ENCODE measurements at places on chromosomes 7 and 10.

GRCh38 chr10:110993024-110993693 is 73.8 kb downstream of the SHOC2 start:
- no peak for DNase-seq
- H3K36me3 ChIP-seq = peaks cover 39% of the 10 kb centered on the region
- peak overlapping the region; percentile 53 for H3K4me3 ChIP-seq
- peaks cover 43% of the 10 kb centered on the region for H3K4me1 ChIP-seq

GRCh38 chr10:122931088-122931906 is 20.9 kb downstream of the FAM24A start:
- no peaks in the 10 kb centered on the region for H3K27me3 ChIP-seq
- no peak overlapping the region for H3K4me3 ChIP-seq
- H3K4me1 ChIP-seq = peaks cover 1% of the 10 kb centered on the region
- peaks cover 45% of the 10 kb centered on the region for H3K36me3 ChIP-seq

DNA sequence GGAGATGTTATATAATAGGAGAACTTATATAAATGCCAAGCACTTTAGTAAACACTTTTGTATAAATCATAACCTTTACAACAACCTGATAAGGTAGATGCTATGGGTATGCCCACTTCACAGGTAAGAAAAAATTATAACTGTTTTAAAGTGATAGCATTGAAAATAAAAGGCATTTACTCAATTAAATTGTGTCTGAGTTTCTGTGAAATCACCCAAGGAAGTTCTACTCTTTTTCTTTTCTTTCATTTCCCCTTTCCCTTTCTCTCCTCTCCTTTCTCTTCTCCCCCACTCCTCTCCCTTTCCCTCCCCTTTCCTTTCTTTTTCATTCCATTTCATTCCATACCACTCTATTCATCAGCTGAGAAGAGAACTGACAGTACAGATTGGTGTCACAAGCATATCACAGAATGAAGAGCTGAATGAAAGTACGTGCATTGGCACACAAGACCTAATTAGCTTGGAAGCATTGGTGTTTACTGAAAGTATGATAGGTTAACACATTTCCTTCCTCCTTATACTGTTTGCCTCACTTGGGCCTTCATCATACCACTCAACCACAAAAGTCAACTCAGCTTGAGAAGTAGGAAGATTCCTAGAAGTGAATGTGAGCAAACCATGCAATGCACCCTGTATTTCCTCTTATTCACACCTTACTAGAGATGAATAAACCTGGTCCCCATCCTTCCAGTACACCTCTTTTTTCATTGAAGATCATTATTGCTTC is 117.9 kb upstream of the AGR3 start:
- peak overlapping the region; percentile 68 for H3K27ac ChIP-seq
- no peaks in the 10 kb centered on the region for H3K36me3 ChIP-seq
- DNase-seq = no peak

- H3K27ac ChIP-seq = no peak overlapping the region
- no peaks in the 10 kb centered on the region for H3K36me3 ChIP-seq
- H3K4me1 ChIP-seq = no peaks in the 10 kb centered on the region
- H3K4me3 ChIP-seq = no peak overlapping the region
These were observed 16.2 kb upstream of the TES start for GRCh38 chr7:116194115-116194514.

DNA sequence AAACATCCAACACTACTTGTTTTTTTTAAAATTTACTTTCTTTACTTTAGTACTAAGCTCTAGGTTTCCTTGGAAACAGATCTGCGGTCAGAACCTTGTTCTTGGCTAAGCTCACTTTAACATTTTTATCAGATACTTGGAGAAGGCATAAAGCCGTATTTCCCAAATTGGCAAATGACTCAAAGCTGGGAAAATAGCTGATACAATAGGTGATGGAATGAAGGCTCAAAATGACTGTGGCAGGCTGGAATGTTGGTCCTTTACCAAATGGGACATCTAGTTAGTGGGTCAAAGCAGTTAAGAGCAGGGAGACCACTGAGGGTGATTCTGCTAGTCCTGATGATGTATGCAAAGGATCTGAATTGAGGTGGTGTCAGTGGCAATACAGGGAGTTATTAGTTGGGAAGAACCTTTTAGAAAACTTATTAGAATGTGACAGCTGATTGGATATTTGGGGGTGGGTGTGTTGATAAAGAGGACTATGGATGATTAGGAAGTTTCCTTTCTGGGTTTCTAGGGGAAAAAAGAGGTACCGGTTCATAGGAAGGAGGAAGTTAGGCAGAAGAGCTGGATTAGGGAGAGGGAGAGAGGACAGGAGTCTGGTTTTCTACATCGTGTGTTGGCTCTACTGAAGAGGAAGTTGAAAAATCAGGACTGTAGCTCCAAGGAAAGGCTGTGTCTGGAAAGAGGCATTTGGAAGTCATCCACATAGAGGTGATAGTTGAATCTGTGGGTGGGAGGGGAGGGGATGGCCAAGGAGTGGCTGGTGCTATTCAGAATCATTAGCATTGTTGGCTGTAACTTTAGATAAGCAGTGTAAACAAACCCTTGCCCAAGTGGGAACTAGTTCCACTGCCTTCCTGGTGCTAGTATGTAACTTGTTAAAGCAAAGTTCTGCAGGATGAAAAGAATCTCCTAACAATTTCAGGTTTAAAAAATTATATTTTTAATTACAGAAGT is 13.1 kb downstream of the PLCE1 start:
- peaks cover 16% of the 10 kb centered on the region for H3K27me3 ChIP-seq
- no peaks in the 10 kb centered on the region for H3K36me3 ChIP-seq
- H3K27ac ChIP-seq = no peak overlapping the region
- no peak for DNase-seq
- no peak overlapping the region for H3K4me3 ChIP-seq
- no peaks in the 10 kb centered on the region for H3K4me1 ChIP-seq

- no peak overlapping the region for H3K4me3 ChIP-seq
- peaks cover 12% of the 10 kb centered on the region for H3K4me1 ChIP-seq
- H3K27ac ChIP-seq = no peak overlapping the region
- DNase-seq = no peak
- no peaks in the 10 kb centered on the region for H3K27me3 ChIP-seq
These were observed 5.2 kb downstream of the MRPS24 start for GRCh38 chr7:43864126-43864525.

DNA sequence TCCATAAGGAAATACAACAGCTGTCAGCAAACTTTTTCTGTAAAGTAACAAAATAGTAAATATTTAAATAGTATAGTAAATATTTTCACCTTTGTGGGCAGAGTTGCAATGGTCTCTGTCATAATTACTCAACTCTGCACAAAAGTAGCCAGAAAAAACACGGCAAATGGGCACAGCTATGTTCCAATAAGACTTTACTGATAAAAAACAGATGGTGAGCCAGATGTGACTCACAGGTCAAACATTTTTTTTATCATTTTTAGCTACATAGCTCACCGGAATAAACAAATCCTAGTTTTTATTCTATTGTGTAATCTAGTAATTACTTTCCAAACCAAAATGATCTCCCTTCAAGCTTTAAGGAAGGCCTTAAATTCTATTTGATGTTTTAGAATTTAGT is 55.3 kb downstream of the NCAPG2 start:
- H3K27me3 ChIP-seq = no peaks in the 10 kb centered on the region
- H3K4me3 ChIP-seq = no peak overlapping the region
- no peak overlapping the region for H3K27ac ChIP-seq
- H3K36me3 ChIP-seq = peaks cover 86% of the 10 kb centered on the region
- no peak for DNase-seq

DNA sequence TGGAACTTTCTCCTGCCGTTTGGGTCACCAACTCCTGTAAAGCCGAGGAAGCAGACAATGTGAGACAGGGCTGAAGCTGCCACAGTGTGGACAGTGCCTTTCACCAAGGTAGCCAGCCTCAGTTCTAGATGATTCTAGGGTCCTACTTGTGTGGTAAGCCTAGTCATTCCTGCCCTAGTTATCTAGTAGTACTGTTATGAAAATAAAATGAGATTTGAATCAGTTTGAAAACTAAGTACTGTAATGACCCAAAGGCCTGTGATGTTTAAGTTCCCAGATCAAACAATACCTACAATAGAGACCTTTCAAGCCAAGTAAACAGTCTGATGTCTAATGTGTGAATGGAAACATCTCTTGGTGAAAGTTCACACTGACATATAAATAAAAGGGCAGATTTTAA is 37.1 kb downstream of the POLL start:
- H3K4me1 ChIP-seq = peaks cover 9% of the 10 kb centered on the region
- H3K4me3 ChIP-seq = no peak overlapping the region
- H3K27ac ChIP-seq = peak overlapping the region; percentile 8
- H3K36me3 ChIP-seq = peaks cover 35% of the 10 kb centered on the region

GRCh38 chr7:70372768-70373515 is 759.0 kb upstream of the GALNT17 start:
- no peak overlapping the region for H3K27ac ChIP-seq
- no peak for DNase-seq
- H3K27me3 ChIP-seq = no peaks in the 10 kb centered on the region
- no peak overlapping the region for H3K4me3 ChIP-seq
- H3K4me1 ChIP-seq = no peaks in the 10 kb centered on the region

- peaks cover 1% of the 10 kb centered on the region for H3K36me3 ChIP-seq
- H3K27ac ChIP-seq = no peak overlapping the region
- H3K4me3 ChIP-seq = no peak overlapping the region
- H3K4me1 ChIP-seq = peaks cover 15% of the 10 kb centered on the region
These were observed 4.8 kb downstream of the ANK3 start for GRCh38 chr10:60384708-60385398.

- no peak for DNase-seq
- H3K27ac ChIP-seq = no peak overlapping the region
- H3K4me1 ChIP-seq = peaks cover 50% of the 10 kb centered on the region
- no peaks in the 10 kb centered on the region for H3K36me3 ChIP-seq
- H3K4me3 ChIP-seq = no peak overlapping the region
- no peaks in the 10 kb centered on the region for H3K27me3 ChIP-seq
These were observed 26.1 kb downstream of the INPP5A start for GRCh38 chr10:132563485-132564248.

DNA sequence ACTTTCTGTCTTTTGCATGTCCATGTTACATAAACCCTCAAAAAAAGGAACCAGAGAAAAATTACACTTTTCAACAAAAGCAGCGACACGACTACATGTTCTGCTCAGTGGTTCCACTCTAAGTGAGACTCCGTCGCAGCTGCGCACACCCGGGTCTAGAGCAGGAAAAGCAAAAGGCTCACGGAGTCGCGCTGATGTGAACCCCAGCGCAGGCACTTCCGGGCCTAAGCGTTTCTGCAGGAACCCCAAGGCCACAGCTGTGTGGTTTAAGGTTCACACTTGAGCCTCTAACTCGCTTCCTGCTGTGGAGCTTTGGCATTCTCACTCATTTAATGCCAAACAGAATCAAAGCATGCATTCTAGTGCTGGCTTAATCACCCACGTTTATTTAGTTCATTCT is 240.3 kb downstream of the DNAJB6 start:
- H3K36me3 ChIP-seq = no peaks in the 10 kb centered on the region
- DNase-seq = no peak
- H3K4me3 ChIP-seq = peak overlapping the region; percentile 66
- peak overlapping the region; percentile 42 for H3K27ac ChIP-seq

DNA sequence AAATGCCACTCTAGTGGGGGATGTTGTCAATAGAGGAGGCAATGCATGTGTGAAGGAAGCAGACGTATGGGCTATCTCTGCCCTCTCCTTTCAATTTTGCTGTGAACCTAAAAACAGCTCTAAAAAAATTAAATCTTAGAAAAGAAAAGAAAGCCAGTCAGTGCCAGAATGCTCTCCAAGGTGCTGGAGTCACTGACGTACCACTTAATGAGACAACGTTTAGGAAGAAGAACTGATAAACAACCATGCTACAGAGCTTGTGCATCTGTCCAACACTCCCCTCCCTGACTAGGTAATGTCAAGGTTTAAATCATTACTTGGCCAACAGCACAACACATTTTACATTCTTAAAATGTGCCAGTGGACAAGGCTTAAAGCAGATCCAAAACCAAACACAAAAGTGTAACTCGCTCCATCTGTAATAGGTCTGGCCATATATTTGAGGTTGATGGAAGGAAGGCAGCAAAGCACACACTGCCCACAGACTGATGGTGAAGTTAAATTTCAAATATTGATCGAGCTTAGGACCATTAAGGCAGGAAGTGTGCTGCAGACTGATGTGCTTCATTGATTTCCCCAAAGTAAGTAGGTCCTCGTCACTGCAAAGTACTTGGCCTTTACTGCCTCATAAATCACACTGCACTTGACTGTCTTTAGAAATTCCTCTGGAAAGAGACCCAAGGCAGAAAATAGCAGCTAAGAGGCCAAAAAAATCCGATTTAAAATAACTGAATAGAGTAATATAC is 15.5 kb downstream of the ARMH3 start:
- no peak overlapping the region for H3K4me3 ChIP-seq
- peaks cover 40% of the 10 kb centered on the region for H3K36me3 ChIP-seq
- H3K27ac ChIP-seq = no peak overlapping the region
- peaks cover 23% of the 10 kb centered on the region for H3K4me1 ChIP-seq

DNA sequence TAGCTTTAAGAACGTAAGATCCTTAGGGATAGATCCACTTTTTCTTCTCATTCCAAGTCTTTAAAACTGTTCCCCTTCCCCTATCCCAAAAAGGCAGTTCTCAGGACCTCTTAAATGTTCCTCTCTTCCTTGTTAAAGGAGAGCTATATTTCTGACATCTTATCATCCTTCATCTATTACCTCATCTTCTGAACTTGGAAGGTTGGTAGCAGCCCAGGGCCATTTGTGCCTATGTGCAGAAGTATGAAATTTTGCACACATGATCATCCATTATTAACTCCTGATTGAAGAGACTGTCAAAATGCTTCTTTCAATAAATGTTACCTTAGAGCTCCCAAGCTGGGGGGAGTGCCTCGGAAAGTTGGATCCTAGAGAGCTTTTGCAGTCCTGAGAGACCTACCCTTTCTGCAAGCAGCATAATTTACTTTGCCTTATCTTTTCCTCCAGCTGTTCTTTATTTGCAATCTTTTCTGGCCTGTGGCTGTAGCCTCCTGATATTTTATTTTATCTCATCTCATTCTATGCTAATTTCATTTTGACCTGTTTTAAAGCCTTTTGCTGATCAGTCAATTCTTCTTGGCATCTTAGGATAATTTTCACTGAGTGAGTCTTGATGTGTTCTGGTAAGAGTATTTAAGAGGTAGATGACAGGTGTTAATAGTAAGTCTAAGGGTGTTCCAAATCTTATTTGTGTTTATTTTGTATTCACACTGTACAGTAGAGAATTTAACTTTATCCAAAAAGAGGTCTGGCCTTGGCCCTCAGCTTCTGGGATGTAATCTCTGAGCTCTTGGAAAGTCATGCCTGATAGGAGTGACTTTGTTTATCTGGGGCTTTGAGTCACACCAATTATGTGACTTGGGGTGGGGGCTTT is 135.0 kb upstream of the PDLIM1 start:
- DNase-seq = no peak
- H3K4me3 ChIP-seq = no peak overlapping the region
- no peaks in the 10 kb centered on the region for H3K27me3 ChIP-seq
- H3K4me1 ChIP-seq = no peaks in the 10 kb centered on the region
- H3K36me3 ChIP-seq = no peaks in the 10 kb centered on the region

- peaks cover 5% of the 10 kb centered on the region for H3K4me1 ChIP-seq
- no peaks in the 10 kb centered on the region for H3K36me3 ChIP-seq
- H3K27ac ChIP-seq = no peak overlapping the region
These were observed 73.1 kb downstream of the KLF6 start for GRCh38 chr10:3711918-3712317.

- H3K27ac ChIP-seq = no peak overlapping the region
- no peak for DNase-seq
- peaks cover 16% of the 10 kb centered on the region for H3K4me1 ChIP-seq
- no peak overlapping the region for H3K4me3 ChIP-seq
- H3K27me3 ChIP-seq = no peaks in the 10 kb centered on the region
- no peaks in the 10 kb centered on the region for H3K36me3 ChIP-seq
These were observed 285.2 kb upstream of the KLF6 start for GRCh38 chr10:4070184-4070583.

All from activated T-cell treated with anti-CD3 and anti-CD28 coated beads, Interleukin-2, amount 50 U/mL, for 24 hours (primary cell).